Right atrium auricular region (tissue), 2 donors: ENCODE measurements at places on chromosomes 1 and 21.

DNA sequence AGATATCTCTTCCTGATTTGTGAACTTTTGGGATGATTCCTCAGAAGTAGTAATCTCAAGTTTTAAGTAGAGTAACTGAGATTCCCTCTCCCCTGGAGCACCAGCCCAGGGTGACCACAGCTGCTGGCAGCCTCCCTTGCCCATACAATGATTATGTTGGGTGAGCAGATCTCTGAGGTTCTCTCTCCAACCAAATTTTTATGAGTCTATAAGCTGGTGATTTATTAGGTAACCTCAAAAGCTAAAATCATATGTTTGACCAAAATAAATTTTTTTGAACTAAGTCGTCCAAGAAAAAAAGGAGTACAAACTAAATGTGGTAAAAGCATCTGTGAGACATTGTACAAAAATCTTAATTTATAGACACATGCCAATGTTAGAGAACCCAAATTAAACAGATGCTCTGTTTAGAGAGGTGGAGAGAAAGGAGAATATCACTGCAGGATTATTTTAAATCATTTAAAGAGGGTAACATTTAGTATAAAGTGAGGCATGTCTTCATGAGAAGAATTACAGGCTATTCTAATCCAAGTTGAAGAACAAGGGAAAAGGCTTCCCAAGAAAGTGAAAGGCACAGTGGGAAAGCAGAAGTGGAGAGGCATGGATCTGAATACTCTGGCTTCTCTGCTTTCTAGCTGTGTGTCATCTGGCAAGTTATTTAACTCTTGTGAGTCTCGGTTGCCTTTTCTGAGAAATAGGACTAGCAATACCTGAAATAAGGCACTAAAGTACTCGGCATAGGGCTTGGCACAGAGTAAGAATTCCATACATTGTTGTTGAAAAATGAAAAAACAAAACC is 2.5 kb downstream of the AKNAD1 start:
- no peak for DNase-seq

GRCh38 chr1:33875862-33876261 is 12.0 kb downstream of the HMGB4 start:
- DNase-seq: no peak

DNA sequence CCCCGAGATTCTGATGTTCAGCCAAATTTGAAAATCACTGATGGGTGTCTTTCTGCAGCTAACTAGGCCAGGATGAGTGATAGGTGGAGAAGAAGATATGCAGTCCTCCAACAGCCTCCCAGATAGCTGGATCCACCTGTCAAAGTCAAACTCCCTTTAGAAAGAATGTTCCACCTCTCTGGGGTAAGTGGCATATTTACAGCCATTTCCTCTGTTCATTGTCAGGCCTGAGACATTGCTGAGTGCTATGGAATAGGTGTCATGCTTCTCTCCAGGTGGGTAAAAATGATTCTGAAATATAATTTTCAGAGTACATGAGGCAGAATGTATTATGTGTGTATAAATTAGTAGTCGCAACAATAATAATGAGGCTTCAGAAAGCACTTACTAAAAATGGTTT is 316.8 kb downstream of the TTLL7 start:
- DNase-seq: no peak

DNA sequence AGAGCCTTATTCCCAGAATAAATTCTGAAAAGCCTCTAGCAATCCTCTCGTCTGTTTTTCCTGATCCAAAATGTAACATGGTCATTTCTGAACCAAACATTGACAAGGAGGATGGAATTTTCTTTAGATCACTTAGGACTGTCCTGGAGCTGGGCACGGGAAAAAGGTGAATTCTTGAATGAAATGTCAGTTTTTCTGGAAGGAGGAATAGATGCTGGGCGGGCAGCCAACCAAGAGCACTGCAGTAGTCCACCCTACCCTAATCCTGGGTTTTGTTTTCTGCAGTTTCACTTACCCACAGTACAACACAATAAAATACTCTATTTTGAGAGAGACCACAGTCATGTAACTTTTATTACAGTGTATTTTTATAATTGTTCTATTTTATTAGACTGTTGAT is 20.9 kb downstream of the RIT1 start:
- DNase-seq: no peak

DNA sequence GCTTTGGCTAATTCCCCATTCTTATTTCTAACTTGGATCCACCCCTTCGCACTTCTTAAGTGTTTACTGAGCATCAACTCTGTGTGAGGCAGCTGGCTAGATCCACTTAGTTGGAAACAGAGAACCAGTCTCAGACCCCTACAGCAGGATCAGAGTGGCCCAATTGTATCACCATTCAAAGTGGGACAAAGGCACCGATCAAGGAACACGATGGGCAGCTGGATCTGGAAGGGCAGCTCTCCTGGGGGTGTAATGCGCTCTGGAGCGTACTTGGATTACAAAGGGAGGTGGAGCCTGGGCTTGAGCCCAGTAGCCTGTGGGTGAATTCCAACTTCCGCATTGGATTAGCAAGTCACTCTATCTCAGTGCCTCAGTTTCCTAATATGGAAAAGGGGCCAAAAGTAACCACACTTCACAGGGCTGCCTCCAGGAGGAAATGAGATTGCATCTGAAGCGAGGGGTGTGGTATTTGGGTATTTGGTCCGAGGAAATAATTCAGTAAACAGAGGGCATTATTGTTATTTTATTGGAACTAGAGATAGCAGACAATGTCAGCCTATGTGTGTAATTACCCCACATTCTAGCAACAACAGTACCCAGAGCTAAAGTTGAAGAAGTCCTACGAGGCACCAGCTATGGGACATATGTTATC is 11.9 kb downstream of the ECE1 start:
- DNase-seq: no peak

GRCh38 chr1:153932156-153933131 is 9.7 kb upstream of the GATAD2B start:
- DNase-seq: no peak

DNA sequence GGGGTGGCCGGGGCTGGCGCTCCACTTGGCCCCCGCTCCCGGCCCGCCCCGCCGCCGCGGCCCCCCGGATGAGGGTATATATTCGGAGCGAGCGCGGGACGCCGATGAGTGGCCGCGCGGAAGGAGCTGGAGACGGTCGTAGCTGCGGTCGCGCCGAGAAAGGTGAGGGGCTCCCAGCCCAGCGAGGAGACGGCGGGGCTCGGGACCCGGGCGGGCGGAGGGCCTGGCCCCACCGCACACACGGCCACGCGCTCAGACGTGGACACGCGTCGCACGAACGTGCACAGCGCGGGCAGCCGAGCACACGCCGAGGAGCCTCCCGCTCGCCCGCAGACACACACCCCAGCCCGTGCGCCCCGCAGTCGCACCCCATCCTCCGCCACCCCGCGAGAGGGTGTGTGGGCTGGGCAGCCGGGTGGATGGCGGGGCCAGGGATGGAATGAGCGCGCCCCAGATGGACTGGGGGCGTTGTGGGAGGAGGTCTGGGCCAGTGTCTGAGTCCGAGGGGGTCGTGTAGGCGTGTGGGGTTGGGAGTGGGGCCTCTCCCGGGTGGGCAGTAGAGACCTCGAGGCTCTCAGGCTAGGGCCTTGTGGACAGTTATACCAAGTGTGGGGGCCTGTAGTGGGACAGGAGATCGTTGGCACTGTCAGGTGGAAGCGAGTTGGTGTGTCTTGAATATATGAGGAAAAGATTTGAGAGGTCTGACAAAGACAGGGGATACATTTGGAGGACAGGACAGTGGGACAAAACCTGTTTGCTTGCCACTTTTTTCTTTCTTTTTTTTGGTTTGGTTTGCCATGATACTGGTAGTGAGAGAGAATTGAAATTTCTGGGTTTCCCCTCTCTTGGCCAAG is at the start of gene UAP1:
Gene UAP1 (plus strand): TSS at position 107 of the 854 bp plus-strand sequence. CDS start 4,347 bp downstream, outside the sequence.
- no peak for DNase-seq

- DNase-seq: peak; percentile 70
These were observed 25.7 kb upstream of the SLC19A2 start for GRCh38 chr1:169511316-169512005.

DNA sequence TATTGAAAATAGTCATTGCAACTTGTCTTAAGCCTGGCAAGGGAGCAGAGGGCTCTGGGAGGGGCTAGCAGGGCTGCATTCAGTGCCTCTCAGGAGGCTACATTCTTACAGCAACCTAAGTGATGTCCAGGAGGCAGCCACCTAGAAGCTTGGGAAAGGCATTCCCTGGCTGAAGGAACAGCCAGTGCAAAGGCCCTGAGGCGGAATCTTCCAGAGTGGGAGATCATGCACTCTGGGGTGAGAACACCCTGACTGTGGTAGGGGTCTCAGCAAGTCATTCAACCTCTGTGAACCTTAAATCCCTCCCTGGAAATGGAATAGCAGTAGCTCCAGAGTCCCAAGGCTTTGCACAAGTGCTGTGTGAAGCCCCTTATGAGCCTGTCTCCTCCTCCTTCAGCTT is 84.1 kb downstream of the TAS1R2 start:
- no peak for DNase-seq

DNA sequence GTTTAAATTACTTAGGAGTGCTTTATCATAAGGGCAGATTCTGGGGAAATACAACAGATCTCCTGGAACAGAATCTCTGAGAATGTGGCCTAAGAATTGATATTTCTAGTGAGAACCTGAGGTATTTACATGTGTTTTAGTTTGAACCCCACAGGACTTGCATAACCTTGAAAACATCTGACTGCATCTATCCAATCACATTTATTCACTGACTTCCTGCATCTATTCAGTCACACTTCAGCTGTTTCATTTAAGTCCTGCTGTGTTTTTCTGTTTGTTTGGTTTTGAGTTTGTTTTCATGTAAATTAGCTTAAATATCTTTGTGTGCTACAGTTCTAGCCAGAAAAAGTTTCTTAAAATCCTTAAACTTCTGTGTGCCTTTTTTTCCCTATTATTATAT is 1260.7 kb downstream of the PLA2G4A start:
- DNase-seq: no peak

DNA sequence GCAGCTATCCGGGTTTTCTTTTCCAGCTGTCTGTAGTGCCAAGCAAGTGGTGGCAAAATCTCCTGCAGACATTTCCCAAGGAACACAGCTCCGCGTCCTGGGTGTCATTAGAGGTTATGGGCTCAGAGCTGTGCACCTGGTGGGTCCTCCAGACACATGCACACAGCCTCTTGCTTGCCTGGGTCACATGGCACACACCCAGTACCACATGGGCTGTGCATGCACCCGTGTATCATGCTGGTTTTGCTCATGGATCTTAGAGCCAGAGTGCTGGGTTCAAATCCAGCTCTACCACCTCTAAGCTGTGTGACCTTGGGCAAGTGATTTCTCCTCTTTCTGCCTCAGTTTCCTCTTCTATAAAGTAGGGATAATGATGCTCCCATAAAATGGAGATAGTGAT is 61.7 kb downstream of the ALPL start:
- no peak for DNase-seq

DNA sequence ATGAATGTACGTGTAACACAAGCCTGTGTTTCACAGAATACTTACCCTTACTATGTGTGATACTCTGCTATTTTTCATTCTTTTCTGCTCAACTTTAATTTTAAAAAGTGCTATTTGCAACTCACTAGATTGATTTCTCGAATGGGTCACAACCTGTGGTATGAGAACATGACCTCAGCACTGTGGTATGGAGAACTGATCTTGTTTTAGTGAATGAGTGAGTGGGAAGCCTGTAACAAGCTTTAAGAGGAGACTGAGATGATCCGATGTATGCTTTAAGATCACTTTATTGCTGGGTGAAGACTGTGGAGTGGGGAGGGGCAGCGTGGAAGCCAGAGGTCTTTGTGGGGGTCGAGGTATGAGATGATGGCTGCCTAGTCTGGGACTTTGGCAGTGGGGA is 21.6 kb downstream of the MECR start:
- DNase-seq: no peak

DNA sequence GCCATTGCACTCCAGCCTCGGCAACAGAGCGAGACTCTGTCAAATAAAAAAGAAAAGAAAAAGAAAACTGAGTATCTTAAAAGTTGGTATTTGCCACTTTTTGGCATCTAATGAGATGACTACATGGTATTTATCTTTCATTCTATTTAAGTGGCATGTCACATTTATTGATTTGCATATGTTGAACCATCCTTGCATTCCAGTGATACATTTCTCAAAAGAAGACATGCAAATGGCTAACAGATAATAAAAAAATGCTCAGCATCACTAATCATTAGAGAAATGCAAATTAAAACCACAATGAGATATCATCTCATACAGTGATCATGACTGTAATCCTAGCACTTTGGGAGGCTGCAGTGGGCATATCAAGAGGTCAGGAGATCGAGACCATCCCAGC is 28.1 kb downstream of the SFPQ start:
- DNase-seq: no peak

DNA sequence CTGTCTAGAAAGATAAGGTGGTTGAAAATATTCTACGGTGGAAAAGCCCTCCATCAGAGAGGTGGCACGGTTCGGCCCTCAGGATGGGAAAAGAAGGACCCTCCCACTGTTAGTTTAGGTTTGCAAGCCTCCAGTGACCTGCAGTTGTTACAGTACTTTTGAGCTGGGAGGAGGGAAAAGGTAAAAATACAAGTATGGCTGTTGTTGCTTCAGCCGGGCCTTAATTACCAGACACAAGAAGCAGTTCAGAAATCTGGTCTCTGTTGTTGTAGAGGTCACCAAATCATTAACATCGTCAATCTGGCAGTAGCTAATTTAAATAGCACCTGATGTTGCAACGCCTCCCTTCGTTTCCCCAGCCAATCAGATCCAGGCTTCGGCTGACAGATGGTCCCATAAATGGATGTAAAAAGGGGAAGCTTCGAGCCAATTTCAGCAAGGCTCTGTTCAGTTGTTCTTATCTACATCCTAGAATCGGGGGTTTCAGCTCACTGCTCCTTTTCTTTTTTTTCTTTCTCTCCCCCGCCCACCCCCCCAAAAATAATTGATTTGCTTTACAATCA is at the start of gene ELAVL4:
Gene ELAVL4 (plus strand): TSS at position 424 of the 563 bp plus-strand sequence. CDS start 270 bp downstream, outside the sequence.
- DNase-seq: no peak

DNA sequence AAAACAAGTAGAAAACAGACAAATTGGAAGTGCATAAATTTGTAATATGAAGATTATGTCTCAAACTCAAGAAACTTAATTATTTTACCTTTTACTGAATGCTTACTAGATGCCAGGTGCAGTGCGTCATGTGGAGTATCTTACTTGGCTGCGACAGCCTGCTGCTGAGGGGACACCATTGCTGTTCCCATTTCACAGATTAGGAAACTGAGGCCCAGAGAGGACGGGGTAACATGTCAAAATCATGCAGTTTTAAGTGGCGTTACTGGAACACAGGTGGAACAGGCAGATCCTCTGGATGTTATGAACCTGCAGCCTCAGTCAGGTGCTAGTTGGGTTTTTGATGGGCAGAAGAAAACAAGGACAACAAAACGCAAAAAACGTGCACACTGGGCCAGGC is 7.3 kb upstream of the DHRS3 start:
- DNase-seq: no peak

GRCh38 chr1:60891765-60892164 is 190.6 kb upstream of the NFIA start:
- no peak for DNase-seq

GRCh38 chr1:25543425-25544242 is at the start of gene LDLRAP1:
Gene LDLRAP1 (plus strand): TSS chr1:25543606. CDS start chr1:25543699, 93 bp downstream.
- peak; percentile 78 for DNase-seq

GRCh38 chr21:45979651-45980050 is 1.9 kb upstream of the COL6A1 start:
- no peak for DNase-seq

GRCh38 chr1:109946511-109946910 is 35.9 kb downstream of the CSF1 start:
- DNase-seq: no peak

GRCh38 chr1:61221642-61222041 is 139.3 kb downstream of the NFIA start:
- DNase-seq: no peak

- DNase-seq: no peak
These were observed 4.2 kb upstream of the KLHDC8A start for GRCh38 chr1:205360891-205361290.

- no peak for DNase-seq
These were observed 4.4 kb downstream of the PIGR start for GRCh38 chr1:206941766-206942418.

GRCh38 chr1:162861625-162862024 is 650 bp upstream of the CCDC190 start:
- no peak for DNase-seq
